Stimulated activated CD8-positive, alpha-beta memory T cell treated with anti-CD3 and anti-CD28 coated beads, Interleukin-2, amount 100 ng/mL, for 1 hour (primary cell): ENCODE measurements at places on chromosomes 5 and 9.

GRCh38 chr9:68627594-68627993 lies 77.4 kb upstream of the PIP5K1B start:
- DNase-seq, result no peak

DNA sequence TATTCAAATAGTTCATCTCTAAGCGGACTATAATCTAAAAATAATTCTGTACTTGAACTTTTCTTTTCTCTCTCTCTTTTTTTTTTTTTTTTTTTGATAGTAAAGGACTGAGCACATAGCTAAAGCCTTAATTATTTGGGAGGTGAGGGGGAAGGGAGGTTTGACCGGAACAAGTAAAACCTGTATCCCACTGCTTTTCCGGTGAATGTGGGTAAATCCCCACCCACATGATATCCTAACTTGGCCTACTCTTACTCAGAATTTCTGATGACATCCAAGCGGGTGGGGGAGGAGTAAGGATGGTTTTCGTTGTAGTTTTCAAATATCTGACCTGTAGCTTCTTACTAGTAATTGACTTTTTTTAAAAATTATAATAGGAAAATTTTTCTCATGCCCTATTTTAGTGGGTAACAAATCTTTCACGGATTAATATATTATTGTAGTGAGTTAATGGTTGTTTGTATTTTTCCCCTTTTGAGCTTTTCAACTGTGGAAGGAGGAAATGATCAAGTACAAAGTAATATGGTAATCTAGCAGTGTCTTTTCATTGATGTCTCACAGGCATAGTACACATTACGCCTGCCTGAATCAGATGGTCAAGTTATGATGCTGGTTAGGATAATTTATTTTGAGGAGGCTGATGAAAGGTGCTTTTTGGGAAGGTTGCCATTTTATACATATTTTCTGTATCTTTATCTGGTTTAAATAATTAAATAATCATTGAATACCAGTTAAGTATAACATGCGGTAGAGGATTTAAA lies 2.2 kb upstream of the ELL2 start:
- no peak for DNase-seq

GRCh38 chr9:2962471-2963172 lies 118.7 kb upstream of the PUM3 start:
- no peak for DNase-seq

DNA sequence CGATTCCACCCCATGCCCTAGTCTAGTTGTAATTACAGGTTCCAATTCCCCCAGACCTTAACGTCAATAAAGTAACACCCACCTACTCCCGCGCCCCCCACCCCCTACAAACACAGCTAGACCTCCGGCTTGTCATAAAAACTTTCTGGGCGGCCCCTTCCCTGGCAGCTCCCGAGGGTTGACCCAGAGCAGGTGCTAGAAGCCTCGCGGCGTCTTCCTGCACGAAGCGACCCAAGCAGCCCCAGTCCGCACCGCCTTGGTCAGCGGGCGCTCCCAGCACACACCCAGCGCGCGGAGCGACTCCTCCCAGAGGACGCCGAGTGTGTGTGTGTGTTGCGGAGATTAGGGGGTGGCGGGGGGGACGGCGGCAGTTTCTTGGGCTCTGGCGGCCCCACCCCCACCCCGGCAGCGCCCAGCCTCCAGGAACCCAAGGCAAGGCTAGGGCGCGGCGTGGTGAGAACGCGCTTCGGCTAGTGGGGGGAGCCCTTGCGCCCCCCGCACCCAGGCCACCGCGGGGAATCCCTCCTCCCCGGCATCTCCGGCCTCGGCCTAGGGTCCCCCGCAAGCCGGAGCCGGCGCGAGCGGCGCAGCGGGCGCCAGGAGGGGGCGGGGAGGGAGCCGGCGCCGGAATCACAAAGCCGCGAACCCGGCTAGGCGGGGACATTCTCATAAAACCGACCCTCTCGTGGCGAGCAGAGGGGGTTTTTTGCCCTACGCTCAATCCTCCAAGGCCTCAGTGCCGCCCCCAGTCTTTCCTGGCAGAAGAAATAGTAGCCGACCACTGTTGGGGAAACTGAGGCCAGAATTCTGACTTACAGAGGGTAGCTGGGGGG lies 2.2 kb downstream of the PCDH1 start:
- no peak for DNase-seq

DNA sequence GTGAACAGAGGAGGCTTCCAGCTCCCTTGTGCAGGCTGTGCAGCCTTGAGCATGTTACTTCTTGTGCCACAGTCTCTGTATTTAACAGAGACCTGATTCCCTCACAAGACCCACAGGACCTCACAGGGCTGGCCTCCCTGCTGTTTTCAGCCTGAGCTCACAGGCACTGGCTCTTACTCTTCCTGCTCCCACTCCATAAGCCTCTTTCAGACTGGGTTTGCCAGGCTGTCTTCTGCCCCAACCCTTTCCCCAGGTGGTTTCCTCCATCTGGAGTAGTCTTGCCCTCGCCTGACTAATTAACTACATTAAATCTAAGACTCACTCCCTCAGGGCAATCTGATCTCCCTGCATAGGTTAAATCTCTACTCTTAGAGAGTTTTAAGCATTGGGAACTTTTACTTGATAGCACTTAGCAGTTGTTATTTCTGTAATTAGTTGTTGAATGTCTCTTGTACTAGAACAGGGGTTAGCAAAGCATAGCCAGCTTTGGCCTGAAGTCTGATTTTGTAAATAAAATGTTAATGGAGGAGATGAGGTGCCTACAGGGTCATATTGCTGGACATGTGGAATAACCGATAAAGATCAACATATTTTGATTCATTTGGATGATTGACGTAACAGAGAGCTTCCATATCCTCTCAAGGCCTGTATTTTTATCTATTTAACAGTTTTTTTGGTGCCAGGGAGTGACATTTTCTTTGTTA lies 28.6 kb upstream of the SPATA31E1 start:
- no peak for DNase-seq

- DNase-seq, result no peak
These were observed 610.3 kb downstream of the TLE1 start for GRCh38 chr9:81079055-81079454.

DNA sequence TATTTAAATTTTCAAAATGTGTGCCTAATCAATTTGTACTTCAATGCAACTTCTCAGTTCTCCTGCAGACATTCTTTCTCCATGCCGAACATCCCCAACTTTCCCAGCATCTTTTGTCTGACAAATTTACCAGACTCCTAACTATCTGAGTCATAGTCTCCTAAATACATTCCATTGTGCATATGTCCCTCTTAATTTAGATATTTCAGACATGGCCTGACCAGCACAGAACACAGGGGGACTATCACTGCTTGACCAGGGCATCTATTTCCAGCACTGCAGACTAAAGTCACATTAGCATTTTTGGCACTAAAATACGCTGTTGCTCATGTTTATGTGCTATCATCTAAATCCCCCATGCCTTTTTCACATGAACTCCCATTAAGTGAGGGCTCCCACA lies 71.9 kb downstream of the ITGA1 start:
- no peak for DNase-seq
